Bone marrow (tissue), 2 donors: ENCODE measurements at places on chromosomes 7 and 10.

- no peak for DNase-seq
Measured at GRCh38 chr7:45241339-45242109, 83.9 kb downstream of the RAMP3 start.

- no peak for DNase-seq
Measured at GRCh38 chr7:11548532-11548931, 283.5 kb downstream of the THSD7A start.

- DNase-seq, result no peak
Measured at GRCh38 chr10:113044016-113044755, 94.1 kb downstream of the TCF7L2 start.

- no peak for DNase-seq
Measured at GRCh38 chr7:96710544-96710943, 898 bp upstream of the SEM1 start.

- no peak for DNase-seq
Measured at GRCh38 chr10:34988397-34989067, 101.6 kb downstream of the CUL2 start.

- no peak for DNase-seq
Measured at GRCh38 chr7:47087866-47088265, 494.0 kb downstream of the TNS3 start.

DNA sequence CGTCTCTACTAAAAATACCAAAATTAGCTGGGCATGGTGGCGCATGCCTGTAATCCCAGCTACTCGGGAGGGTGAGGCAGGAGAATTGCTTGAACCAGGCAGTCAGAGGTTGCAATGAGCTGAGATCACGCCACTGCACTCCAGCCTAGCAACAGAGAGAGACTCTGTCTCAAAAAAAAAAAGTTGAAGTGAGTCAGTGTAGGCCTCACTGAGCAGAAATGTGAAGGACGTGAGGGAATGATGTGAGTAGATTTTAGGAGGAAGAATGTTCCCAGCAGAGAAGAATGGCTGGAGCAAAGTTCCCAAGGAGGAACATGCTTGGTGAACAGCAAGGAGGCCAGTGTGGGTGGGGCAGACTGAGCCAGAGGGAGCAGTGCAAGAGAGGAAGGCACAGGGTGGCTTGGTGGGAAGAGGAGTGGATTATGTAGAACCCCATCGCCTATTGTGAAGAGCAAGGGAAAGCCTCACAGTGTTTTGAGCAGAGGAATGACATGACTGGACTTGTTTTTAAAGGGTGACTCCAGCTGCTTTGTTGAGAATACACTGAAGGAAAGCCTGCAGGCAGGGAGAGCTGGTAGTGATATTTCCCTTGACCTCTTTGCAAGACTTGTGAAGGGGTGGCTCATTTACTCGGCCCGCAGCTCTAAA, 708.7 kb downstream of the SUGCT start:
- no peak for DNase-seq

GRCh38 chr10:79944428-79945395, 4.2 kb downstream of the SFTPD start:
- DNase-seq, result no peak

- no peak for DNase-seq
Measured at GRCh38 chr7:140898786-140899536, 25.8 kb downstream of the BRAF start.
